ENCODE measurements at places on chromosomes 4 and X.

GRCh38 chrX:73615022-73615421, 52.0 kb downstream of the CHIC1 start:
- DNase-seq: no peak

- DNase-seq: peak; percentile 73
Measured at GRCh38 chr4:148376151-148376550, 66.1 kb downstream of the NR3C2 start.

DNA sequence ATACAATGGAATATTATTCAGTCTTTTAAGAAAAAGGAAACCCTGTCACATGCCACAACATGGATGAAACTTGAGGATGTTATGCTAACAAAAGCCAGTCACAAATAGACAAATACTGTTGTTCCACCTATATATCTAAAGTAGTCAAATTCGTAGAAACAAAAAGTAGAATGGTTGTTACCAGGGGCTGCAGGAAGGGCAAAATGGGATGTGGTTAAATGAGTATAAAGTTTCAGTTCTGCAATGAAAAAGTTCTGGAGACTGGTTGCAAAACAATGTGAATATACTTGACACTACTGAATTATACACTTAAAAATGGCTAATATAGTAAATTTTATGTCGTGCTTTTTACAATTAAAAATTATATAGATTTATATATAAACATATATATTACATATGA, 12.2 kb downstream of the SPOCK3 start:
- peak; percentile 56 for DNase-seq

DNA sequence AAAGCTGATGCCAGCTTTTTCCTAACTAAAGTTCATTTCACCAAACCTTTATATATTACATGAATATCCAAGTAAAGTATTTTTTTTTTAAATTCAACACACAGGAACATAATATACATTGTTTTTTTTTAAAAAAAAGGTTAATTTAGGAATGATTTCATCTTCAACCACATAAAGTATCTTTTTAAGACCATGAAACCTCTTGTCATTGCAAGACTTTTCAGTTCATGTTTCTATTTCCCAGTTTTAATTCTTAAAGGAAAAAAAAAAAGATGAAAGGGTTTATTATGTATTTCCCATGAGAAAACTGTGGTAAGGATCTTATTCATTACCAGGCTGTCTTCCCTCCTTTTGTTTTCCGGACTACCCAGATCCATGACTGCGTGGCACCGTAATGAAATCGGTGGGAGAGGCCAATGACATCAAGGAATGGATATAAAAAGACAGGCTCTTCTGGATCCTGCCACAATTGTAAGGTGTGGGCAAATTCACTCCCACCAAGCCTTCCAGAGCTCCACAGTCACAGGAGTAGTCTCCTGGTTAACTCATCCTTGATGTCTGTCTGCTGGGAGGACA, 84.7 kb upstream of the CBR4 start:
- DNase-seq: no peak

DNA sequence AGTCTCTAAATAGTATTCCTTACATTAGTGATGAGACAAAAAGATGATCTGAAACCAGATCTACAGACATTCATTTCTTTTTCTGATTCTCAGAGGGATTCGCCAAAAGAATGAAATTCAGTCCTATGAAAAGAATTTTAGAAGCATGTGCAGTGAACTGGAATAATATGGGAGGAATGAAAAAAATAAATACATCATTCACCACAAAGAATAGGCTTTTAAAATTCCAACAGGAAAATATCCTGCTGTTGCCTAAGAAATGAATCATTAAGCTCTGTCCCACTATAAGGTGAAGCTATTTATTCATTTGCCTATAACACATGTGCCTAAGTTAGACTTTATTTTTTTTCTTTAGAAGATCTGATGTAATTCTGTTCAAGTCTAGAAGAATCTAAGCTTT, 165.9 kb downstream of the IL15 start:
- DNase-seq: no peak

- DNase-seq: no peak
Measured at GRCh38 chr4:56739066-56739777, 58.1 kb upstream of the HOPX start.

GRCh38 chr4:88533088-88533790, 9.7 kb upstream of the PYURF start:
- DNase-seq: no peak

- no peak for DNase-seq
Measured at GRCh38 chr4:60617731-60618130, 582.4 kb upstream of the ADGRL3 start.

DNA sequence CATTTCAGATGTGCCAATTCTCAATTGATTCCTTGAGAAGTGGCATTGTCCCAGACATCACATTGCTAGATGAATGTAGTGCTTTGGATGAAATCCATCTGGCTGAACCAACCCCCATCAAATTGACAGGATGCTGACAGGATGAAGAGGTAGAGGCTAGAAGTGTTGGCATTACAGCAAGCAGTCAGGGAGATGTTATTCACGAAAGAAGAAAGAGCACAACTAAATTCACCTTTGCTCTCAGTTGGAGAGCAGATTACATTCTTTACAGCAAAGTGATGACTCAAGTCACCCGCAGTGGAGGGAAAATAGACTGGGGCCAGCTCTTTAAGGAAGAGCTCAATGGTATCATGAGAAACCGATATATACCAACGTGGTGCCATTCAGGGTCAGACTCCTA, 259.6 kb downstream of the C4orf33 start:
- DNase-seq: no peak

DNA sequence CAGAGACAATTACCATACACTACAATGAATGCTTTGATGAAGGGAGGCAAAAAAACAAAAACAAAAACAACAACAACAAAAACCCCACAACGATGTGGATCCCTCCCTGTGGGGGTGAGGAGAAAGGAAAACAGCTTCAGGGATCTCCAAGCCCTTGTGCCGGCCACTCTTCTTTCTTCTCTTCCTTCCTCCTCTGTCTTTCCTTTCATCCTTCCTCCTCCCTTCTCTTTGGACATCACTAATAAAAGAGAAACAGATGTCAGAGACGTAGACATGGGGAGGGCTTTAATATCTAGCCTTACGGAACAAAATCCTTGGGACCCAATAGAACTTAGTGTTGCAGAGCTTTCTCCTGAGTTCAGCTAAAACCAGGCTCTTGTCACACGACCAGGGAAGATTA, 18.8 kb upstream of the STX18 start:
- no peak for DNase-seq

DNA sequence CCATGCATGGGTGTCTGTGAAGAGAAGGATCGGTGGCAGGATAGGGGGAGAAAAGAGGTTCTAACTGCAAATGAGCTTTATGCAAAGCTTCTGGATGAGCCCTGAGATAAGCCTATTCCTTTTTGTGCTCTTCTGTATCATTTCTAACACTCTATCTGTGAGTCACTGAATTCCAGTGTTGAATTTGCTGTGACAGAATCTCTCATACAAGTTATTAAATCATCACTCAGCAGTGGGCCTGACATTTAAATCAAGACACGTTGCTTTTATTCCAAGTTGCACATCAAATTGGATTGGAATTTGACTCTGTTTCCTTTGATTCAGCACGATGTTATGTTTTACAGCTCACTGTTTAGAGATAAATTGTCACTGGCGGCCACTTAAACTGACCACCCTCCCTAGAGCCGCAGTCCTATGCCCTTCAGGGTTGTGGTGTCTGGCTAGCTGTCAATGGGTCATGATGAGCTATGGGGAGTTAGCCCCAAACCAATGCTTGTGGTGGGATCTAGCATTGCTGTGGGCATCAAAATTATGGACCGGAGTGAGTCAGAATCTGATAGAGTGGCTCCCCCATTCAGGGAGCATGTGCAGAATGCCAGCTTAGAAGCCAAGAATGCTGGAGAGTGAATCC, 42.7 kb downstream of the LHFPL1 start:
- no peak for DNase-seq

GRCh38 chr4:74456849-74457395, 12.0 kb downstream of the AREG start:
- DNase-seq: no peak

DNA sequence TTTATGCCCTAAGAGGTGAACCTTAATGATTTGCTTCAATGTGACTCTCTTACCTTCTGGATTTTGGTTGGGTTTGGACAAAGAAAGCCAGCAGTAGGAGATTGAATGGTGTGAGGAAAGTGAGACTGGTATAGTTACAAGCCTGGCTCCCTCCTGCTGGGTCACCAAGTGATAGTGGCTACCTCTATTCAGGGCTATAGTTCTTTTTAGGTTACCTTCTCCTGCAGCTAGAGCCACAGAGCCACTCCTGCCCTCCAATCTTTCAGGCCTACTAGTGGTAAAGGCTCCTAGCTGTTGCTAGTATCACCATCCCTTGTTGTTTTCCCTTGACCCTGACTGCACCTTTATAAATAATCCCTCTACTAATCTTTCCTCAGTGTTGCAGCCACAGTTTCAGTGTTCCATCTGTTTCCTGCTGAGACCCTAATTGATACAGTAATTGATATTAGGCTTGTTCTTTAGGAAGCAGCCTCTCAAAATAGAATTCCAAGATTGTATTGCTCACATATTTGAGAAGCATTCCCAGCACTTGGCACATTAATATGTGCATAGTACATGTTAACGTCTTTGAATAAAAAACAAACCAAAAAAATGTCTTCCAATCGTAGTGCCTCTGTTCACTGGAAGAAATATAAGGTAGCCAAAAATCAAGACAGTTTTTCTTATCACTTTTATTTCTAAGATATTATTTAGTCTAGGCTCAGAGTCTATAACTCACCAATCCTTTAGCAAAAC, 82.3 kb downstream of the SRPX start:
- no peak for DNase-seq

- no peak for DNase-seq
Measured at GRCh38 chrX:68950937-68951336, 122.1 kb downstream of the EFNB1 start.

DNA sequence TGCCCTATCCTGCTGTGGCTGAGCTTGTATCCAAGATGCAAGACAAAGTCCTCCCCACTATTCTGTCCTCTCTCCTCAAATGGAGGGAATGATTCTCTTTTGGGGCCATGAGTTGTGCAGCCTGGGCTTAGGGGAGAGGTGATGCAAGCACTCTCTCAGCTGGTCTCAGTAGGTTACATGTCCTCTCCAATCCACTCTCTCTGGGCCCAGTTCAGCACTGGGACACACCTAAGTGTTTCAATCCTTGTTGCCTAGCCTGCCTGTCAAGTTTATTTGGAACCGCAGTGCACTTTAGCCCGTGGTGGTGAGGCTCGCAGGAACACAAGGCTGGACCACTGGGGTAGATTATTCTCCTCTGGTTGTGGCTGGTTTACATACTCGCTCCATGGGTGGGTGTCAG, 23.8 kb upstream of the TMPRSS11D start:
- DNase-seq: no peak

DNA sequence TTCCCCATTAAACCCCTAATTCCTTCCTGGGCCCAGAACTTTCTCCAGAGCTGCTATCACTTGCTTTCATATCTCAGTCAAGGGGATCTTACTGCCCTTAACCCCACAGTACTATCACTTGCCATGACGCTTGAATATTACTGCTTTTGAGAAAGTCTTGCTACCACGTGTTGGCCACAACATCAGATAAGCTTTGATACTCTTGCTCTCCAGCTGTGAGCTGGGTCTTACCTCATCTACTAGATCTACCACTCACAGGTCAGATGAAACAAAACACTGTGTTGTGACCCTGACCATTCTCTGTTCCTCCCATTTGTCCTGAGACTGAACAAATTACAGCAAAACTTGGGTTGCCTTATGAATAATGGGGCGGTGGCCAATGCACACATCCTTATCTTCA, 12.1 kb upstream of the TAPT1 start:
- no peak for DNase-seq

GRCh38 chrX:44352758-44353157, 9.3 kb upstream of the EFHC2 start:
- no peak for DNase-seq

- no peak for DNase-seq
Measured at GRCh38 chr4:89164400-89164799, 53.1 kb downstream of the TIGD2 start.

GRCh38 chr4:147732518-147733235, 789 bp downstream of the ARHGAP10 start:
- peak; percentile 47 for DNase-seq

- no peak for DNase-seq
Measured at GRCh38 chrX:42524379-42524778, 253.6 kb downstream of the PPP1R2C start.

GRCh38 chrX:147884958-147885357, 26.8 kb upstream of the FMR1 start:
- no peak for DNase-seq

DNA sequence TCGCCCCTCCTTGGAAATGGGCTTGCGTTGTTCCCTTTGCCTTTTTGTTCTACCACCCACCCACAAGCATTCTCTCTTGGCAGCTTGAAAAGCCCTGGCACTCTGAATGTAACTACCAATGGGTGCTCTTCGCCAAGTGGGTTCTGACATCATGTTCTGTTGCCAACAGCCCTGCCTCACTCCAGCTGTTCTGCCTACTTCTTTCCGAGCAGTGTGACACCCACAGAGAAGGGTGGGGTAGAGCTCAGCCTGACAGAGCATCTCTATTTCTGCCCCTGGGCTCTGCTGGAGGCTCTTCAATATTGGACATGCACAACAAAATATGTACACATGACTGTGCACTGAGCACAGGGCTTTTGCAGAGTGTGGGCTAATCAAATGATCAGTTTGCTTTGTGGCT, 15.6 kb upstream of the EXOSC9 start:
- no peak for DNase-seq

GRCh38 chr4:54675721-54676461, 18.1 kb downstream of the KIT start:
- no peak for DNase-seq

DNA sequence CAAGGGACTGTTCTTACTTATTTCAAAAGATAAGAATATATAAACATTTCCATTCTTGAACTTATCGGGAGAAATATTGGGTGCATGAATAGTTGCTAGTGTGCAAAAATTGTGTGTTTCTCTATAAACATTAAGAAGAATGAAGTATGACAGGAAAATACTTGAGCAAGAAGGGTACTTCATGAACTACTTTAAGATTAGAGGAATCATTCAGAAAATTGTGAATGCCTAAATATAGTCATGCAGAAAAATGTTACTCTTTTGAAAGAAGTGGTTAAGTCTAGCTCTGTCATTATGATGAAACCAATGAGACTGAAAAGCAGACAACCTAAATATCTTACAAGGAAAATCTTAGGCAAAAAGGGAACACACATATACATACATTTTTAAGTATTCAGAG, 207.8 kb upstream of the PCDH18 start:
- no peak for DNase-seq

GRCh38 chr4:35520059-35520458, 724.3 kb downstream of the ARAP2 start:
- DNase-seq: no peak

- peak; percentile 39 for DNase-seq
Measured at GRCh38 chrX:110671068-110671803, 124.4 kb downstream of the CHRDL1 start.

DNA sequence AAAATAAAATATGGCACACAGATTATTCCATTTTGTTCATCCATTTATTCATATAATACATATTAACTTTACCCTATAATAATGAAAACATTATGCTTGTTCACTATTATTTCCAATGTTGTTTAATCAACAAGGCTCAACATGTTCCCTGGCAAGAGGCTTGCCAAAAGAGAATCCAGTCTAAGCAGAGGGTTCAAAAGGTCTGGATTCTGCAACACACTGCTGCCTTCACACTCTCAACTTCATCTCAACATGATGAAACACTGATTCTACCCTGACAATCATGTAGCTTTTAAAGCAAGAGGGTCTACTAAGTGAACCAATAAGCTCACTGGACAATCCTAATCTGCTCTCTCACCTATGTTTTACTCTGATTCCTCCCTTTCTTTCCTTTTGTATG, 101.1 kb downstream of the MID1 start:
- DNase-seq: no peak

All from MM.1S (cell line).